Keratinocyte (primary cell): ENCODE measurements at places on chromosomes 4 and X. TPM values are rescaled to one million over a fixed set of nuclear protein-coding genes. Genes with fewer than 3 reads are reported as not detected.

The CT47B1 gene
- not detected in 3 replicates for polyA plus RNA-seq

The TBX22 gene
- not detected in 3 replicates for polyA plus RNA-seq

The MAP9 gene
- 4.7 to 7.4 TPM (median 5.6 TPM) in 3 replicates for polyA plus RNA-seq

DNA sequence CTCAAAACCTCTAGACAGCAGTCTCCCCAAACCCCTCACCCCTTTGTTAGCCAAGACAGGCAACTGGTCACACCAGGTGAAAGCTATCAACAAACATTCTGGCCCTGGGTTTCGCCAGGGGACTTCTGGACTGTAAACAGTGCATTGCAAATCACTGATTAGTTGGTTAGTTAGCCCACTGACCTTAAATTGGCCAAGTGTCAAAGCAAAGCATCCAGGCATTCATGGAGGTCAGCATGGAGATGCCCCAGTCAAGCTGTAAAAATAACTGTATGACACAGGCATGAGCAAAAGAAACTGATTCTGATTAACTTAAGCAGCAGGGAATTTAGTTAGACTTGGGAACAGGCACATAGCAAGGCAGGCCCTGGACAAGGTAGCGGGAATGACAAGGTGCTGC is 156.0 kb upstream of the TTC29 start:
- DNase-seq = no peak

- DNase-seq = no peak
These were observed 106.0 kb downstream of the ADRA2C start for GRCh38 chr4:3871881-3872833.

The SPANXB1 gene
- polyA plus RNA-seq = not detected in 3 replicates

GRCh38 chrX:130039847-130040246 is 57.4 kb downstream of the BCORL1 start:
- DNase-seq = no peak
